ENCODE measurements at places on chromosomes 13 and 19. TPM values are rescaled to one million over a fixed set of nuclear protein-coding genes. Genes with fewer than 3 reads are reported as not detected.
A peak's percentile ranks its signal among the peaks of the same experiment; 100 is the strongest.

- H3K27me3 ChIP-seq, result peaks cover 3% of the 10 kb centered on the region
- H3K4me3 ChIP-seq, result no peak overlapping the region
- no peaks in the 10 kb centered on the region for H3K4me1 ChIP-seq
- DNase-seq, result no peak
- H3K36me3 ChIP-seq, result no peaks in the 10 kb centered on the region
These were observed 11.3 kb downstream of the ZFR2 start for GRCh38 chr19:3857449-3858003.

DNA sequence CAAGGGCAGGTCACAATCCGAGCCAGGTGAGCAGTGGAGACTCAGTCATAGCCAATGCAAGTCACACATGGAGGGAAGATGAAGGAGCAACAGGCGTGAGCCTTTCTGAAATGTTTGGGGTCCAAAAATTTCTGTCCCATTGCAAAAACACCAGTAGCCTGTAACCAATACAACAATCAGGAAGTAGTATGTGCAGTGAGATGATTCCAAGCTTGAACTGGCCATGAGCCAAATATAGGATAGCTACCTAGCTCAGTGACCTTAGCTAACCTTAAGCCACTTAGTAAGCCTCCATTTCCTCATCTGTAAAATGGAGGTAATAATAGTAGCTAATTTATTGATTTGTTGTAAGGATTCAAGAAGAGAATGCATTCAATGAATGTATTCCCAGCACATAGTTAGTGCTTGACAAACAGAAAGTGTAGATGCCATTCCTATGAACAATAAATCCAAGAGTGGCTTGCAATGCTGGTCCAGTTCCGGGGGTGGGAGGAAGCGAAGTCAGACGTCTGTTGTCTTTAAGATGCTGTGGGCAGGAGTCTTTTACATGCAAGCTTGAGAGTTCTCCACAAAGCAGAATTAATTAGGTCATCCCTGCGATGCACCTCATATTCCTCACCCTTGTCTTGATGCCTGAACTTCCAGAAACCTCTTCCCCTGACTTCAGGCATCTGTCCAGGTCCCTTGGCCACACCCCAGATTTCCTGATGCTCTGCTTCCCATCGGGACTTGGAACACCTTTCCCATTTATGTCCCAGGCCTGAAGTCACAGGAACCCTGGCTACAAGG lies 195.7 kb upstream of the UBL3 start:
- no peak for DNase-seq
- no peak overlapping the region for H3K4me3 ChIP-seq
- no peaks in the 10 kb centered on the region for H3K27me3 ChIP-seq

DNA sequence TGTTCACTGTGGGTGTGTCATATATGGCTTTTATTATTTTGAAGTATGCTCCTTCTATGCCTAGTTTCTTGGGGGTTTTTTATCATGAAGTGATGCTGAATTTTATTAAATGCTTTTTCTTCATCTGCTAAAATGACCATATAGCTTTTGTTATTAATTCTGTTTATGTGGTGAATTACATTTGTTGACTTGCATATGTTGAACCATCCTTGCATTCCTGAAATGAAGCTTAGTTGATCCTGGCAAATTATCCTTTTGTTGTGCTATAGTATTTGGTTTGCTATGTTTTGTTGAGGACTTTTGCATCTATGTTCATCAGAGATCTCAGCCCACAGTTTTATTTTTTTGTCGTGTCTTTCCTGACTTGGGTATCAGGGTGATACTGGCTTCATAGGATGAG lies 12.1 kb downstream of the GPC6 start:
- DNase-seq, result no peak
- H3K27me3 ChIP-seq, result no peaks in the 10 kb centered on the region
- no peak overlapping the region for H3K4me3 ChIP-seq
- H3K27ac ChIP-seq, result no peak overlapping the region
- H3K36me3 ChIP-seq, result no peaks in the 10 kb centered on the region
- H3K4me1 ChIP-seq, result no peaks in the 10 kb centered on the region

DNA sequence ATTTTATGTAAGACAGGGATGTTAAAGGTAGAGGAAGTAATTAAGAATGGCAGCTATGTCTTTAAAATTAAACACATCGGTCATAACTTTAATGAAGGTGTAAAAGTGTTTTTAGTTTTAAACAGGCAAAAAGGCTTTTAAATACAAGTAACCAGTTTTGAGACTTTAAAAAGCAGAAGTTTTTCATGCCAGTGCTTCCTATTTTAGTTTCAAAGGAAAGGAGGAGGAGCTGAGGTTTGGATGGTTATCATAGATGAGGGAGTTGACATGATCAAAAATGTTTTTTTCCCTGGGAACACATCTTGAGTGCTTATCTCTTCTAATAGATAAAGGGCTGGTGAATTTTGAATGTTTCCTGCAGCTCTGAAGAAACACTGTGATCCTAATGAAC lies 42.9 kb downstream of the LRCH1 start:
- no peaks in the 10 kb centered on the region for H3K36me3 ChIP-seq
- H3K27ac ChIP-seq, result peak overlapping the region; percentile 52
- H3K4me3 ChIP-seq, result no peak overlapping the region
- H3K27me3 ChIP-seq, result no peaks in the 10 kb centered on the region

DNA sequence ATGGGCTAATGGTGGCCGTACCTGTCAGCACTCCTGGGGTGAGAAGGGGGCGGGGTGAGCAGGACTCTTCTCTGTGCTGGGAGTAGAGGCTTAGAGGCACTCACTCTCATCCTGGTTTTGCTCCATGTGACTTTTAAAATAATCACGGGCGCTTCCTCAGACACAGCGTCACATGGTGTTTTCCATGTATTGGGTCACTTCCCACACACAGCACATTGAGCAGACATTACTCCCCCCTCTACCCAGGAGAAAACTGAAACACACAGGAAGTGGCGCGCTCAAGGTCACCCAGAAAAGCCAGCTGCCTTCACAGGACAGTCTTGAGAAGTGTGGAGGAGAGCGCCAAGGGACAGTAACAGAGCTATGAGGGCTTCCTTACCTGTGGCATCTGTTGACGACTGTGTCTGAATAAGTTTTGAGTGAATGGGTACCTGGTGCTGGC lies 23.2 kb downstream of the SPATA13 start:
- H3K27me3 ChIP-seq, result no peaks in the 10 kb centered on the region
- no peak overlapping the region for H3K4me3 ChIP-seq
- DNase-seq, result no peak
- H3K4me1 ChIP-seq, result no peaks in the 10 kb centered on the region

- H3K27ac ChIP-seq, result no peak overlapping the region
- H3K4me3 ChIP-seq, result no peak overlapping the region
- H3K27me3 ChIP-seq, result no peaks in the 10 kb centered on the region
- no peaks in the 10 kb centered on the region for H3K36me3 ChIP-seq
- no peaks in the 10 kb centered on the region for H3K4me1 ChIP-seq
These were observed 68.1 kb downstream of the ABCC4 start for GRCh38 chr13:95233026-95233635.

- H3K4me1 ChIP-seq, result no peaks in the 10 kb centered on the region
- no peak for DNase-seq
These were observed 59.0 kb upstream of the MCF2L start for GRCh38 chr13:112910016-112910415.

- H3K27ac ChIP-seq, result peak overlapping the region; percentile 64
- no peak overlapping the region for H3K4me3 ChIP-seq
- no peaks in the 10 kb centered on the region for H3K27me3 ChIP-seq
- H3K36me3 ChIP-seq, result no peaks in the 10 kb centered on the region
- H3K4me1 ChIP-seq, result peaks cover 34% of the 10 kb centered on the region
These were observed 21.2 kb downstream of the ELAVL1 start for GRCh38 chr19:7983995-7984837.

- no peak overlapping the region for H3K27ac ChIP-seq
- H3K4me1 ChIP-seq, result peaks cover 11% of the 10 kb centered on the region
- no peaks in the 10 kb centered on the region for H3K27me3 ChIP-seq
- peaks cover 7% of the 10 kb centered on the region for H3K36me3 ChIP-seq
- H3K4me3 ChIP-seq, result peak overlapping the region; percentile 75
These were observed 833 bp upstream of the ZIK1 start for GRCh38 chr19:57583104-57583520.

GRCh38 chr19:6826281-6826920 lies 53.9 kb downstream of the VAV1 start:
- no peaks in the 10 kb centered on the region for H3K4me1 ChIP-seq
- no peak for DNase-seq
- H3K36me3 ChIP-seq, result no peaks in the 10 kb centered on the region
- H3K27ac ChIP-seq, result no peak overlapping the region

GRCh38 chr13:26186118-26186870 lies 35.8 kb downstream of the RNF6 start:
- DNase-seq, result peak; percentile 83
- H3K4me3 ChIP-seq, result peak overlapping the region; percentile 86
- H3K27me3 ChIP-seq, result no peaks in the 10 kb centered on the region
- H3K27ac ChIP-seq, result peak overlapping the region; percentile 73
- H3K36me3 ChIP-seq, result no peaks in the 10 kb centered on the region

DNA sequence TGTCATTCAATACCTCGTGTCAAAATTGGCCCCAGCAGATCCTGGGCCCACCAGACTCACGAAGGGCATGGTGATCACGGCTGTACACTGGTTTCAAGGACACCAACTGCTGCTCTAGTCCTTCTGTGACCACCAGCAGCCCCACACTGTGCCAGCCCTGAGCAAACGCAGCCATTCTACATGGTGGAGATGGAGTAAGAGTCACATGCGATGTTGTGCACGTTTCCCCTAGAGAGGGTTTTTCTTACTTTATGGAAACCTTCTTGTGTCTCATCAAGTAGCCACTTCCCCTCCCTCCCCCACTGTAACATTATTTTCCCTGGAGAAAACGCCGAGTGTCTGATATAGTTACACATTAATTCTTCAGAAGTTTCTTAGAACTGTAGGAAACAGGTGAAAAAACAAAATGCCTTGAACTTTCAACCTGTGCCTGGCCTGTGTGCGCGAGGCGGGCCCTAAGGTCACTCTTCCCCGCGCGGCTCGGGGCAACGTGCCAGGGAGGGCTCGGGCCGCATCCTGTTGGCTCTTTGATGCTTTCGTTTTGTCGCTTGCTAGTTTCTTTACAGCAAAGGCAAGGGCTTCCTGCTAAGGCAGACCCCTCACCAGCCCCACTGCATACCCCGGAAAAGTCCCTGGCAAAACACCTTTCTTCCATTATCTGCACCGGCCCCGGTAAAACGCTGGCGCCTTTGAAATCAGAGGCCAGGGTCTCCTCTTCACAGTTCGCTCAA lies 44.6 kb downstream of the GGACT start:
- H3K27me3 ChIP-seq, result no peaks in the 10 kb centered on the region
- no peaks in the 10 kb centered on the region for H3K4me1 ChIP-seq
- H3K36me3 ChIP-seq, result no peaks in the 10 kb centered on the region
- DNase-seq, result no peak
- peak overlapping the region; percentile 13 for H3K4me3 ChIP-seq
- no peak overlapping the region for H3K27ac ChIP-seq

- H3K36me3 ChIP-seq, result peaks cover 43% of the 10 kb centered on the region
- H3K27me3 ChIP-seq, result no peaks in the 10 kb centered on the region
- no peaks in the 10 kb centered on the region for H3K4me1 ChIP-seq
- no peak for DNase-seq
- no peak overlapping the region for H3K4me3 ChIP-seq
These were observed 138.9 kb downstream of the ATP11A start for GRCh38 chr13:112828756-112829155.

- H3K4me3 ChIP-seq, result no peak overlapping the region
- no peaks in the 10 kb centered on the region for H3K4me1 ChIP-seq
- H3K27ac ChIP-seq, result no peak overlapping the region
- H3K27me3 ChIP-seq, result no peaks in the 10 kb centered on the region
- H3K36me3 ChIP-seq, result no peaks in the 10 kb centered on the region
- DNase-seq, result no peak
These were observed 108.6 kb downstream of the AKAP11 start for GRCh38 chr13:42380420-42381164.

- H3K36me3 ChIP-seq, result no peaks in the 10 kb centered on the region
- no peaks in the 10 kb centered on the region for H3K27me3 ChIP-seq
- peaks cover 19% of the 10 kb centered on the region for H3K4me1 ChIP-seq
- no peak overlapping the region for H3K27ac ChIP-seq
- no peak for DNase-seq
These were observed 4.5 kb upstream of the FCGRT start for GRCh38 chr19:49507803-49508494.

DNA sequence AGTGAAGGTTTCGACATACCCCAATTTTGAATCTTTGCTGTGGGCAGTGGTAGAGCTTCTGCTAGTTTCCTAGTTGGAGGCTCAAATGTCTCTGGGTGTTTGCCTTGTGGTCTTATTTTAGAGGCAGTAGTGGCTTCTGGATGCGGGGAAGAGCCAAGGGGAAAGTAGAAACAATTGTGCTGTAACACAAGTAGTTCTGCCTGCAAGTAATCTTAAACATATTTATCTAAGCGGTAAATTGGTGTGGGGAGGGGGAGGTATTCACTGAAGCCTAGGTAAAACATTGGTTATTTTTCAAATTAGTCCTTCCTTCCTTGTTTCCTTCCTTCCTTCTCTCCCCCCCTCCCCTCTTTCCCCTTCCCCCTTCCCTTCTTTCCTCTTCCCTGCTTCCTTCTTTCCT lies at the start of gene PCDH20:
Gene PCDH20, minus strand, starts transcription at position 101 of the 400 bp plus-strand sequence. CDS start 691 bp downstream, outside the sequence.
- no peak within 1 kb of the TSS for H3K27ac ChIP-seq
- H3K36me3 ChIP-seq, result no peaks in the 10 kb centered on the region
- peaks cover 14% of the 10 kb centered on the region for H3K27me3 ChIP-seq
- H3K4me1 ChIP-seq, result no peaks in the 10 kb centered on the region

NCLN gene
- 18.2 TPM for total RNA-seq

ACER1 gene
- total RNA-seq, result not detected

COX7A1 gene
- 241 TPM for total RNA-seq

CHST8 gene
- 0.29 TPM for total RNA-seq

OR7D2 gene
- not detected for total RNA-seq

GSX1 gene
- not detected for total RNA-seq

KXD1 gene
- total RNA-seq, result 111 TPM

PEX11G gene
- 1.1 TPM for total RNA-seq

SLC7A10 gene
- not detected for total RNA-seq

TNFSF11 gene
- not detected for total RNA-seq

ZNF492 gene
- total RNA-seq, result not detected

Data from gastrocnemius medialis (tissue), 4 donors.